ENCODE measurements at places on chromosomes 2 and 18.
A peak's percentile ranks its signal among the peaks of the same experiment; 100 is the strongest.

GRCh38 chr18:23859466-23860336 lies 154.9 kb upstream of the TTC39C start:
- no peak for DNase-seq

- no peak for DNase-seq
Measured at GRCh38 chr2:173589604-173590275, 235.1 kb downstream of the CDCA7 start.

DNA sequence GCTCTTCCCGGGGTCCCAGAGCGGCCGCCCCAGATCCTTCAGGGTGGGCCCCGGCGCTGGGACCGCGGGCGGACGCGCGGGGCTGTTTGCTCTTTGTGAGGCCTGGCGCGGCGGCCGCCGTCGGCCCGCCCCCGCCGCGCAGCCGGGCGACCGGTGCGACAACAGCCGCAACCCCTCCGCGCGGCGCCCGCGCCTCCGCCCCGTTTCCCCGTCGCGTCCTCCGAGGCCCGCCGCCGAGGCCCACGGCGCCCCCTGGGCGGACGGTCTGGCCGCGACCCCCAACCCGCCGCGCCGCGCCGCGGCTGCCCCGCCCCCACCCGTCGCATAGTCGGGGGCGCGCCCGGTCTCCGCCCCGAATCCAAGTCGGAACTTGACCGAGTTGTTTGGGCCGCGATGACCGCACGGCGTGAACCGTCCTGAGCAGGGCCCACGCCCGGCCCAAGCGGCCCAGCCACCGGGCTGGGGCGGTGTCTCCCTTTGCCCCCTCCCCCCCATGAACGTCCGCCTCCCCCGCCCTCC lies 448 bp downstream of the YPEL5 start:
- no peak for DNase-seq

DNA sequence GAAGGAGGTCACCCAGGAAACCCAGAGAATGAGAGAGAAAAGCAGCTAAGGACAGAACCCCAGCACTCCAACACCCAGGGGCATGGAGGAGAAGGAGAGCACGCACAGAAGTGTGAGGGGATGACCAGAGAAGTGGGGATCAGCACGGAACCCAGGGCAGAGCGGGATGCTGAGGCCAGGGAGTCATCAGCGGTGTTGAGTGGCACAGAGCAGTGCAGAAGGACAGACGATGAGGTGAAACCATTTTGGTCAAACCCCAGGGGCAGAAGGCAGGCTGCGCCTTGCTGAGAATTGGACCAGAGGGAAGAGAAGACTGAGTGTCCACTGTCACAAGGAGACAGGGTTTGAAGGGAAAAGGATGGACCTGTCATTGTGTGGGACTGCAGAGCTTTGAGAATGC lies 23.4 kb upstream of the ASB18 start:
- DNase-seq, result no peak

GRCh38 chr2:137369106-137369505 lies 595.2 kb upstream of the HNMT start:
- DNase-seq, result no peak

DNA sequence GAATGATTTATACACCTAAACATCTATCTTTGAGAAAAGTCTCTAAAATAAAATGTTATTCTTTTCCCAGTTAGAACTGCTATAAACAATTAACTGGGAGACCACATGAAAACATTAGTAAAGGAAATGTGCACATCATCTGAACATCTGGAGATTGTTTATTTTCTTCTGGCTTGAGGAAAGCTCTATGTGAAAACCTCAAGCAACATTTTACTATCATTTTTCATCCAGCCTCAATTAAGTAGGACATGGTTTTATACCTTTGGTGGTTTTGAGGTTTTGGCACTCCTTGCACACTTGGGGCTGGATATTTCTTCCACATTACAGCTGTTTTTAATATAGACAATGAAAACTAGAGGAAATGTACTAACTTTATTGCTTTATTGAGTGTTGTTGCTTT lies 609.5 kb upstream of the SLC8A1 start:
- no peak for DNase-seq

- no peak for DNase-seq
Measured at GRCh38 chr2:68280796-68281195, 28.5 kb upstream of the PPP3R1 start.

DNA sequence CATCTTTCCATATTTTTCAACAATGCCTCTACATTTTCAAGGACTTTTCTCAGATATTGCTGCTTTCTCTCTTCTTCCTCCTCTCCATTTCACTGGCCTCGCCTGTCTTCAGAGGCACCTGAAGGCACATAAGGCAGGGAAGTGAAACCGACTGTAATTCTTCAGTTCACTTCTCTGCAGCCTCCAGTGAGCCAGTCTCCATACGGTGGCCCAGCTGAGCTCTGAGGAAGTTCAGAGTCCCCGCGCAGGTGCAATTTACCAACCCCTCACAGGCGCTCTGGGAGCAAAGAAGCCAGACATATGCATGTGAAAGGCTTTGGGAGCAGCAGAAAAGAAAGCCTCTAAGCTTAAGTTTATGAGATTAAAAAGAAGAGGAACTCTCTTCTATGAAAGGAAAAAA lies 12.4 kb downstream of the KLHL14 start:
- no peak for DNase-seq

- DNase-seq, result no peak
Measured at GRCh38 chr2:10915236-10915635, 3.5 kb downstream of the KCNF1 start.

- DNase-seq, result no peak
Measured at GRCh38 chr2:38712871-38713270, 38.3 kb downstream of the SRSF7 start.

GRCh38 chr2:1743396-1744150 lies 742 bp downstream of the PXDN start:
- no peak for DNase-seq

DNA sequence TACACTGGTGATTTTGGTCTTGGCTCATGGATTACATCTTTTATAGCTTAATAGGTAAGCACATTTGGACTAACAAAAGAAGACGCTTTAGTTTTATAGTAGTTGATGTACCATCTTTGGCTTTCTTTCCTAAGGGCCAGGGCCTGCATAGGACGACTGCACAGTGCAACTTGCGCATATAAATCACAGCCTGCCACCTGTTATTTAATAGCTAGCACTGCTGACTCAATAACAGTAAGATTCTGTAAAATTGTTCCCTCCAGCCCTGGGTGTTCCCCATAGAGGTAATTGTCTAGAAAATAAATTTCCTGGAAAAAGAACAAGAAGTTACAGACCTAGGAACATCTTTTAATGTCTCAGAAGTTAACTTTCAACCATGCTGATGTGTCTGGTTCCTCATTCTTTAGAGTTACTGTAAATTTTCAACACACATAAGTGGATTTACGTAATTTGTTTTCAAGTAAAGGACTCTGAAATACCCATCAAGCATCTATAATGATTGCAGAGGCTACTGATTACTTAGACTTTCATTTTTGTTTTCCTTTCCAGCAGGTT lies 594.2 kb upstream of the NXPH2 start:
- DNase-seq, result no peak

GRCh38 chr2:38215993-38216392 lies 140.0 kb upstream of the CYP1B1 start:
- no peak for DNase-seq

DNA sequence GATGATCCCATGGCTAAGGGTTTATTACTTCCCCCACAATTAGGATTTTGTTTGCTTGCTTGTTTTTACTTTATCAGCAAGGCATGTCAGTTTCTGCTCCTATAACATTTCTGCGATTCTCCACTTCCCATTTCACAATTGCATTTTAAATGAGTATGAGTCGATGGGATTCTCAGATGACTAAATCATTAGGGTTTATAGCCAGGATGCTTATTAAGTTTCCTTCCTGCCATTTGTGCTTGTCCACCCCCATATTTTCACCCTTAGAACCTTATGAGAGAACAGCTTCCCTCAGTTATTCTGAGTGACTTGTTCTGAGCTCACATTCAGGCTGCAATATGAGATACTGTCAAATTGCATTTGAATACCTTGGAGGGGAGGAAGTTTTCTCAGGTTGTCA lies 37.9 kb upstream of the C1GALT1C1L start:
- DNase-seq, result no peak

GRCh38 chr18:75267643-75268363 lies 57.2 kb downstream of the TSHZ1 start:
- DNase-seq, result no peak

DNA sequence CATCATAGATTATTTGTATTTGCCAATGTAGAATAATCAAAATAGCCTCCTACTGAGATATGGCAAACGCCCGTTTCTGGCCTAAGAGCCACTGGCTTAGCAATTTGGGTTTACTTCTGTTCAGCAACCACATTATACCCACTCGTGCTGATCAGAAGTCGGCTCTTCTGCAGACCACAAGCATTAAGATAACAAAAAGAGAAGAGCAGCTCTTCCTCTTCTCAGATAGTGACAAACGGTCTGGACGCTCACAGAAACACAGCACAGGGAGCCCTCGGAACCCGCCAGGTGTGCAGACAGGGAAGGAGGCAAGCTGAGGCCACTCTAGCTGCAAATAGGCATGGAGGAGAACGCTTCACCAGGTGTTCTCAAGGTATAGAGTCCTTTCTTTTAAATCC lies 164.0 kb downstream of the HDAC4 start:
- DNase-seq, result no peak

- no peak for DNase-seq
Measured at GRCh38 chr2:64854773-64855237, 134.4 kb upstream of the SLC1A4 start.

- DNase-seq, result no peak
Measured at GRCh38 chr18:59686260-59686659, 11.0 kb downstream of the CCBE1 start.

DNA sequence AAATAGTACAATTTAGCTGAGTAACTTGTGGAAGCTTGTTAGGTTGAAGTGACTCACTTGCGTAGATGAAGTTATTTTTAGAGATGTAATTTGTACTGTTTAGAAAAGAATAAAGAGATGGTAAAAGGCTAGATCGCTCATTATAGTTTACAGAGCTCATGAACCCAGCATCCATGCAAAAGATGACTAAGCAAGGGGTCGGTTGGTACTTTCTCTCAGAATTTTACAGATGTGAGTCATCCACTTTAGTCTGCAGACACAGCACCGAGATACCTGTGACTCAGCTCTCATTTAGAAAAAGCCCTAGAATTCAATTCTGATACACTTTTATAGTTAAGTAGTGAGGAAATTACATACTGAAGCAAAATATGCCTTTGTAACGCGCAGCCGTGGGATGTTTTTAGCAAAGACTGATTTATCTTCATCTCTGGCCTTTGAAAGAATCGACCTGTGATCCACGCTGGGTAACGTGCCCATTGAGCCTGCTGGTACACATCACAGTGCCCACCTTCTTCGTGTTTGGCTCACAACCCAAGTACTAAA lies 116.5 kb upstream of the FOSL2 start:
- DNase-seq, result peak; percentile 80

GRCh38 chr18:35808796-35809195 lies 163.7 kb upstream of the RMP24 start:
- no peak for DNase-seq

GRCh38 chr2:111171337-111171930 lies 50.7 kb downstream of the BCL2L11 start:
- no peak for DNase-seq

DNA sequence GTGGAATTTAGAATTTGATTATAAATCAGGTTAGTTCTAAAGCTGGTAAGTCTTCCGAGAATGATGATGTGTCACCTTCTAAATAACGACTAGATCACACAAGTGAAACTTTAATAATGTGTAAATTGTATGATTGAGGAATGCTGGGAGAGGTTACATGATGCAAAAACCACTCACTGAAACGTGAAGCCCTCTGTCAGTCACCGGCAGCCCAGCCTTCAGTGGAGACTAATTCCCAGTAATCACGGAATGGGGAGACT lies 45.9 kb upstream of the ROCK2 start:
- no peak for DNase-seq

GRCh38 chr18:11506856-11507255 lies 102.5 kb upstream of the SLC35G4 start:
- DNase-seq, result no peak

DNA sequence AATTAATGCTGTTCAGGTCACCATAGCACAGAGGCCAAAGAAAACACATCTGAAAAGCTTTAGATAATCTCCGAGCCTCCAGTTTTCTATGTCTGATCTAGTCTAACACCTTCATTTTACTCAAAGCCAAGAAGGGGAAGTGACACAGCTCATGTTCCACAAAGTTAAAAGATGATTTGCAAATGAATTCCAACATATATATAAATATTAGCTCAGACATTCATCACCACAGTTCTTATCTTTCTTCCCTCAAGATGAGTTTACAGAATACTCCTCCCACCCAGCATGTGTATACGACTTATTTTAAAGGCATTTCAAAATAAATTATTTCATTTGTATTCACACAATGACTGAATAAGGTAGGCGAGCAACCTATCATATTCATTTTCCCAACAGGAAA lies 82.4 kb downstream of the AAK1 start:
- no peak for DNase-seq

Data from SJSA1 (cell line).